HuH-7 (cell line): ENCODE measurements at places on chromosomes 11 and 22.
A peak's percentile ranks its signal among the peaks of the same experiment; 100 is the strongest.

GRCh38 chr11:82959987-82960778, 58.6 kb downstream of the DDIAS start:
- DNase-seq: no peak

DNA sequence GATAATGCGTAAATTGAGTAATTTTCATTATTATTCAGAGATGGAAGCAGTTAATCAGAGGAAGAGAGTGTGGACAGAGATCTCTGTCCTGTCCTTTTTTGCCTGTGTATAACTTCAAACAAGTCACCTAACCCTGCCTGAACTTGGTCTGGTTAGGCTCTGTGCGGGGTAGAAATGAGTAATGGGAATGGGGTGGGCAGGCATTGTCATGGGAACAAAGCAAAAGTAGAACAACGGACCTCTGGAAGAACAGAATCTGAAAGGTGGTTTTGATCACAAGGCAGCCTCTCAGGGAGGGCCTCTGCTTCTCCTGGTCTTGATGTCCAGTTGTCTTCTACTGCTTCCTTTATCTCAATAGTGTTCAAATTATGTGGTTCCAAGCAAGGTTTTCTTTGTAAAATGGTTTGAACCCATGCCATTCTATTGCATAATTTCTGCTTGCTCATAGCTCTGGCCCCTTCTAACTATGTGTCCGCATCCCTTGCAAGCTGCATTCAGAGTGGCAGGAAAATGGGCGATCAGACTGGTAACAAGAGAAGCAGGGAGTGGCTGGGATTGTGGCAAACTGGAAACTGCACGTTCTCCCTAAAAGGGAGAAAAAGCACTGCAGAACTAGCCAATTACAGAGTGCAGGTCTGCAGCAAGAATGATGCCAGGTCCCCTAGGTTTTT, 76.1 kb downstream of the PRR5L start:
- DNase-seq: no peak

- DNase-seq: peak; percentile 32
Measured at GRCh38 chr11:130212431-130212961, 52.9 kb downstream of the ST14 start.

DNA sequence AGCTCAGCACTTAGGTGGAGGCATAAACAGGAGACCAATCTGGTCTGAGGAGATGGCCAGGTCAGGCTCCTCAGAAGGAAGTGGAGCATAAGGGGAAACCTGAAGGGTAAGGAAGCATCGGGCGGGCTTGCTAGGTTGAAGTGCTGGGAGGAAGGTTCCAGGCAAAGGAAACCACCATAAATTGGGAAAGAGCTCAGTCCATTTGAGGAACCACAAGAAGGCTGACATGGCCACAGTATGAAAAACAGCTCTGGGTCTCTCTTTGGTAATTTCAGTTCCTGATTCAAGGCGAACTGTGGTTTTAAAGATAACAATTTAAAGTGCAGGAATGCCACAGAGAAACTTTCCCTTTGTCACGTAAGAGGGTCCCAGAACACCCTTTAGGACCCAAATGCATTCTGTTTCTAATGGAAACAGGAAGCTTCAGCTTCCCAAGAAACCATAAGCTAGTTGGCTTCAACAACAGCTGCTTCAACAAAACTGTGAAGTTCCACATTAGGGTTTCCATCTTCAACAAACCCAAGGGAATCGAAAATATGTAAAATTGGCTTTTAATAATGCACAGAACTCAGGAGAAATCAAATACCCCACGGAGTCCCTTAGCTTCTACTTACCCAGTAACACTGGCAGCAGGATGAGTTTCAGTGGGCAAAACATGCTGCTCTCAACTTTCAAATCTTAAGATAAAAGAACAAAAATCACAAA, 10.4 kb downstream of the JAML start:
- DNase-seq: no peak

GRCh38 chr22:38569181-38569971, 607 bp downstream of the DMC1 start:
- DNase-seq: no peak

GRCh38 chr11:10478066-10478465, 23.0 kb downstream of the AMPD3 start:
- DNase-seq: no peak

GRCh38 chr22:43992331-43992821, 31.7 kb upstream of the PARVB start:
- DNase-seq: no peak
